Dorsolateral prefrontal cortex (tissue), 122 donors: ENCODE measurements at places on chromosomes 4 and X. TPM values are rescaled to one million over a fixed set of nuclear protein-coding genes. Genes with fewer than 3 reads are reported as not detected.

GRCh38 chr4:186724058-186724863 lies 605 bp upstream of the FAT1 start:
- no peak for DNase-seq

ESX1 gene
- total RNA-seq = not detected

RBMXL3 gene
- not detected for total RNA-seq

ZCCHC18 gene
- 6.0 TPM for total RNA-seq

METAP1 gene
- 31.2 TPM for total RNA-seq

GRCh38 chrX:97787849-97788248 lies 904.1 kb downstream of the RPA4 start:
- DNase-seq = no peak

GRCh38 chrX:110669572-110669971 lies 126.0 kb downstream of the CHRDL1 start:
- no peak for DNase-seq

DNA sequence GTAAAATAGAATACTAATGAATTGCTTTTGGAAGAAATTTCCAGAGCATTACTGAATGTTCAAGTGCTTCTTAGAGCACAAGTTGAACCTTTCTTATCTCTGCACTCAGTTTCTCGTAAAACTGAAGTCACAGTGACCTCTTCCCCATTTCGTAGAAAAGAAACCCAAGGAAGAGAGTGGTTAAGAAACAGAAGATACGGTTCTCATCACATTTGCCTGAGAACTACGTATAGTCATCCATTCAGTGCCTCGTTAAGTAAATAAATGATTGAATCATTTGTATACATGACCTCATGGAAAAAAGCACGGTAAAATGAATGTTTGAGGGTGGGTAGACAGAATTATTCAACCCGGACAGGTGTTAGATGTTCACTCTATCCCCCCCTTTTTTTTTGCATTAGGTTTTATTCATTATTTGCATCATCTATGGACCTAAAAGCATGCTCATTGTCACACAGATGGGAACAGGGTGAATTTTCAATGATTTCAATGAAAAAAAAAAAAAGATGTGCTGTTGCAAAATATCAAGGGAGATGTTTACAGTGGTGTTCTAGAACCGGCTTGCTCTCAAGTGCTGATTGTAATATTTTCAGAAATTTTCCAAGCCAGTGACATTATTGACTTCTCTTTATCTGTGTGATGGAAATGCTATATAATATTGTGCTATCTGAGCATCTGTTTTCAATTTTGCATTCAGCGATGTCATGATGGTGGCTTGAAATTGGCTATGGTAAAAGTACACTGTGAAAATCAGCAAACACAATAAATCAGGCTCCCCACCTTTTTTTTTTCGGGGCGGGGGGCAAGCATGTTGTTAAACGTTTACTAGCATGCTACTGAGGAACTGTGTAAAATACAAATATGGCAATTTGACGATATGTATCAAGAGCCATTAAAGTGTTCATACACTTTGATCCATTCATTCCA lies 4.3 kb downstream of the RHOH start:
- no peak for DNase-seq

DNA sequence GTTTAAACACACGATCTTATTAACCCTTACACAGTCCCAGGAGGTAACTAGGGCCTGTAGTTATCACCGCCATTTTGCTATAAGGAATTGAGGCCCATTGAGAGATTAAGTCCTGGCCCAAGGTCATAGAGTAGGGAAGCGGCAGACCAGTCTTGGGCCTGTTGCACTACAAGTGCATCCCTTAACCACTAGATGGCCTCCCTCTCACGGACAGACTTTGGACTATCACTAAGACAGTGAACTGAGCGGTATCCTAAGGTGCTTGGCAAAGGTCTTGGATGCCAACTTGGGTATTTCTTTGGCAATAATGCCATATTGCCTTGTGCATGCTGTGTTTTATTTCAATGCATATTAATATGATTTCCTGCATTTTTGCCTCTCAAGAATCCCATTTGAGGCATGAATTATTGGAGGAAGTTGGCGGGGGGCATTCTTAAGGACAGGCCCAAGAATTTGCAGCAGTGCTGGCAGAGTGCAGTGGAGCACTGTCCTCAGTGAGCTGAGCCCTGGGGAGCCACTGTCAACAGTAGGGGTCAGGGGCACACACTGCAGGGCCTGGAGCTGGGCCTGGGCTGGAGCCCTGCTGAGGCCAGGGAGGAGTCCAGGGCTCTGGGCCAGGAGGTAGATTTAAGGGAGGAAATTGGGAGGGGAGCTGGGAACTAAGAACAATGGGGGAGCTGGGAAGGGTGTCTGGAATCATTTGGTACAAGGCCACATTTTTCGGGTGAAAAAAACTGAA lies 147.4 kb downstream of the SMIM20 start:
- no peak for DNase-seq

GRCh38 chr4:141713185-141713584 lies 76.8 kb downstream of the IL15 start:
- no peak for DNase-seq

DNA sequence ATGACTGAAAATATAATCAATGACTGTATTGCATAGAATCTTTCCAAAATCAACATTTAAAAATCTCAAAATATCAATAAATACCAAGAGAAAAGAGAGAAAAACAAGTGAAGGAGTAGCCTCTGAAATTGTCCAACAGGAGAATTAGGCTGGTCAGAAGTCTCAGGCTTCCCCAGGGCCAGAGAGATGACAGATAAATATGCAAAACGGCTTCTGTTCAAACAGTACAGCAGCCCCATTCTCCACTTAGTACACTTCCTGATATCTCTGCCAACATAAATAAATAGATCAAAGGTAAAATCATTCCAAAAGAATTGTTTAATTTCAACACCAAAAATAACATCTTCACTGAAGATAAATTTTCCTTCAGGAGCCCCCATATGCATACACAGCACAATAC lies 204.7 kb upstream of the GABRA2 start:
- no peak for DNase-seq

GRCh38 chr4:76527666-76528065 lies 92.6 kb downstream of the SHROOM3 start:
- no peak for DNase-seq

DNA sequence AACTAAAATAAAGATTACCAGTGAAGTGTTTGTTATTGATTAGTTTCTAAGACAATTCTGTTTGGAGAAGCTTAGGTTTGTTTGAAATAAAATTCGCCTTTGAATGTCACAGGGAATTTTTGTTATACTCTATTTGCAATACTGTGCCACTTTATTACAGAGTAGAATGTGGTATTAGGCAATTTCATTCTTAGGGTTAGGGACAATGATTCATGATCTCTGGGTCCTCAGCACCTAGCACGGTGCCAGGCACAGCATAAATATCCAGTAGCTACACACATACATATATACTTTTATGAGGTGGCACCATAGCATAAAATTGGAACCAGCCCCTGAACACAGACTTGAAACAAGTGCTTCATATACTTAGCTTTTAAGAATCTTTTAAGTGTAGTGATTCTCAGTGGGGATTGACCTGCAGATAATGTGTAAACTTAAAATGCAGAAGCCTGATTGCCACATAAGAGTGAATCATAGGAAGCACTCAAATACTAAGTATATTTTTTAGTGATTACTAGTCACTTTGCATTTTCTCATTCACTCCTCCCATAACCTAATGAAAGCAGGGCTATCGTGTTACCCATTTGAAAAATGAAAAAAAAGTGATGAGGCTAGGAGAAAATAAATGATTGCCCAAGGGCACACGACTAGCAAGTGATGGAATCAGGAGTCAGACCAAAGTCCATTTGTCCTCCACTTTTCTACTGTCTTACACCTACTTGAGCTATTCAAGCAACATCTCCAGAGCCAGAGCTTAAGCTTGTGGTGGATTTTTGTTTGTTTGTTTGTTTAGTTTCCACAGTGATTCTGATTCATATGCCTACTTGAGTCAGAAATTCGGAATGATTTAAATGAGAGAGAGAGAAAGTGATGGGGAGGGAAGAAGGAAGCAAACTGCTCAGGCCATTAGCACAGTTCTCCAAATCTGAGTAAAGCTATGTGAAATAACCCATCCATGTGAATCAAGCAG lies 366.0 kb upstream of the FGF13 start:
- DNase-seq = no peak

DNA sequence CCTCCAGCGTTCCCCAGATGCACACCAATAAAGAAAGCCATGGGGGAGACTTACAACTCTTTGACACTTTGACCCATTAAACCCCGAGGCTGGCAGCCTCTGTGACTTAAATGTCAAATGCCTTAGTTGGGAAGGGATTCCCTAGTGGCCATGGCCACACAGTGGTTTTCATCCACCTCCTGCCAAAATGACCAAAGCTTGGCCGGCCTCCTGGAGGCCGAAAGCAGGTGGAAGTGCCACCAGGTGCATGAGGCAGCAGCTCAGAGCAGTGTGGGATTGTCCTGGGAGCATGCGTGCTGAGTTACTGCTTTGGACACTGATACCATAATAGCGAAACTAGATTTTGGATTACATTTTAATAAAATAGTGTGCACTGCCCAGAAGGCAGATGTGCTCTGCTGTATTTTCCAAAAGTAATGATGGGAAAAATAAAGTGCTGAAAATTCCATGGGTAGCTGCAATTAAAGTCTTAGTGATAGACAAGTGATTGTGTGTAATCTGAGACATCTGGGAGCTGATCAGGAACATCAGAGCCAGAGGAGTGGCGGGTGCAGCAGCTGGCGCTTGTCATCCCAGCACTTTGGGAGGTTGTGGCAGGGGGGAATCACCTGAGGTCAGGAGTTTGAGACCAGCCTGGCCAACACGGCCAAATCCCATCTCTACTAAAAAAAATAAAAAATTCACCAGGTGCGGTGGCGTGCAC lies 39.8 kb upstream of the TADA2B start:
- DNase-seq = no peak

RPS6KA6 gene
- 7.1 TPM for total RNA-seq

- DNase-seq = no peak
These were observed 61.6 kb downstream of the SCML1 start for GRCh38 chrX:17798921-17799320.

- DNase-seq = no peak
These were observed 235.8 kb downstream of the TRAM1L1 start for GRCh38 chr4:116849620-116850019.

DNA sequence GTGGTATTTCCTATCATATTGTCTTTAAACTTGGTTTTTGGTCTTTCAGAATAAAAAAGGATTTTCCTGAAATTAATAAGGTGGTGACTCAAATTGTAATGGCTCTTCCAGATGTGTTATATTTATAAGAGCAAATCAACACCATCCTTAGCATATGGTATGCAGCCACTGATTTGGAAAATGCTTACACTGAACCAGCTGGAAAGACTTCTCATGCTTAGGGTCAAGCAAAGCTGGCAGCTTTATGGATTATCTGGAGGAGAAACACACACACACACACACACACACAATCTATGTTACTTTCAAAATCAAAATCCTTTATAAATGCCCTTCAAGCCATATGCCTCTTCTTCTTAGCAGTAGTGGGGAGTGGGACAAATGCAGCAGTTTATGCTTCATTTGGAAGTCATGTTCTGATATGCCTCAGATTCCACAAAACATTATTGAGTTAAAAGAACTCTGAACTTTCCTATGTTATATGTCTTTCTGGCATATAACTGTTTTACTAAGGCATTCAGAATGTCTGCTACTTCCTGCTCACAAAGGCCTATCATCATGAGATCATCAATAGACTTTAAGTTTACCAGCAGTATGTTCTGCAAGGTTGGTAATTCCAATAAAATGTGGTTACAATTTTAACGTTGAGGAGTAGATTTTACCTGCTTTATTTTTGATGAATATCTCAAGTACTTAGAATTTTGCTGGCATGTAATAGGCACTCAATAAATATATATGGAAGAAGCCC lies 72.9 kb upstream of the PRDM5 start:
- no peak for DNase-seq

DNA sequence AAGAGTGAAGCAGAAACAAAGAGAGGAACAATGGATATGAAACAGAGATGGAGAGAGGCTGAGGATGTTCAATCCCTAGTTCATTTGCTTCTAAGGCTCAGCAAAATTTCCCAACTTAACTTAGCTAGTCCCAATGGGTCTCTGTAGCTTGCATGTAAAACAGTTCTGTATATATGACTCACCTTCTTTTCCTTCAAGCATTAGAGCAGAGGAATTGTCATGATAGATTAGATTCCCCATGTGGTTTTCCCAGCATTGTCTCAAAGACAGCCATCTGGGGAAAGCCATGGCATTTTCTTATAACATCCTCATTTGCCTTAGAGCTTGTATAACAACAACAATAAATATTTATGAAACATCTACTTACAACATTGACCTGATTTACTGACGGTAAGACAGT lies 93.9 kb upstream of the GATB start:
- DNase-seq = no peak

DNA sequence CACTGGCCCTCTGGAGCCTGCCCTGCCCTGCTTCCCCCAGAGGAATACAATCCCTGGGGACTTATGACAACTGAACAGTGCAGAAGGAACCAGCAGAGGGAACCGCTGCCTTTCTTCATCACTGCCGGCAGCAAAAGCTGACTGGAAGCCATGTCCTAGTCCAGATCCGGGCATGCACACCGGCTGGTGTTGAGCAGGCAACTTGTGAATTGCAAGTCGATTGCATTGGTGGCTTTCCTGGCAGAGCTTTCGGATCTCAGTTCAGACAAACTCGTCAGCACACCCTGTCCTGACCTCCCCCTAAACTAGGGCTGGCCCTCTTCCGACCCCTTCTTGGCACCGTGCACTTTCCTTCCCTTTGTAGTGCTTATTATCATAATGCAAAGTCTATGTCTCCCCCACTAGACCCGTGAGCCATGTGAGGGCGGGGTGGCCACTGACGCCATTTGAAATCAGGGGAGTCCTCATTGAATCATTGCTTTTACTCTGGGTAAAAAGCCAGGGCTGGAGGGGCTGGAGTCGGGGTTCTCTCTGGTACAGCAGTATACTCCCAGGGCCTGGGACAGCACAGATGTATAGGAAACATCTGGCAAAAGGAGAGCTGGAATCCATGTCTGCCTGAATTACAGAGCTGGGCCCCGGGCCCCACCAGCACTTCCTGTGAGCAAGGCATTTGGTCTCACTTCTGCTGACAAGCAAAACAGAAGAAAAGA lies 1.8 kb downstream of the ARHGAP4 start:
- DNase-seq = no peak

- DNase-seq = no peak
These were observed 8.6 kb upstream of the CDKN2AIP start for GRCh38 chr4:183435803-183436202.

- no peak for DNase-seq
These were observed 293.2 kb upstream of the PRPS2 start for GRCh38 chrX:12497832-12498591.

DNA sequence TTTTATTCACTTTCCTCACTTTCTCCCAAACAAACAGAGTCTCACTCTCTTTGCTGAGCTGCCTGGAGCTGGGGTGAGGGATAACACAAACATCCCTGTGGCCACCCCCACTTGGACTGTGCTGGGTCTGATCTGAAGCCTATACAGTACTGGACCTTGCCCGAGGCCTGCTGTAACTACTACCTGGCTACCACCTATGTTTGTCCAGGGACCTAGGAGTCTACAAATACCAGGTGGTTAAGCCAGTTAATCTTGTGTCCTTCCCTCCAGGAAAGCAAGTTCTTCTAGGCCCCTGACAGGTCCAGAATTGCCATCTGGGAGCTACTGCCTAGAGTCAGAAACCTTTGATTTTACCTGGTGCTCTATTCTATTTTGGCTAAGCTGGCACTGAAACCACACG lies 87.3 kb downstream of the RTL3 start:
- DNase-seq = no peak
